ENCODE measurements at places on chromosomes 3 and 15.
A peak's percentile ranks its signal among the peaks of the same experiment; 100 is the strongest.

DNA sequence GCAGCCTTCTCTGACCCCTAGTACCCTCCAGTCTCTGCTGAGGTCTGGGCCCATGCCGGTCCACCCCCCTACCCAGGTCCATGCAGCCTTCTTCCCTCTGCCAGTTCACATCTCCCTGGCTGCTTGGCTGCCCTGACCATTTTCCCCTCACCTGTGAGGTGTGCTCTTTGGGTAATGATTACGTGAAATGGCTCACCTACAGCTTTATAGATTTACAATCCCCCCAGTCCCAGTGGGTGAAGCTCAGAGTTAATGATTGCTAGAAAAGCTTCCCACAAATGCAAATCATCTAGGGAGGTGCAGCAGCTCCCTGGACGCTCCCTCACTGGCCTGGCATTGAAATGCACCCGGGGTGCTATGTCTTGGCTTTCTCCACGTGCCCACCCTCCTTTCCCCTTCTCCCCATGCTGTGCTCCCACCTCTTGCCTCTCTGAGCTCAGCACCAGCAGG, 18.7 kb downstream of the PAQR5 start:
- DNase-seq: no peak

DNA sequence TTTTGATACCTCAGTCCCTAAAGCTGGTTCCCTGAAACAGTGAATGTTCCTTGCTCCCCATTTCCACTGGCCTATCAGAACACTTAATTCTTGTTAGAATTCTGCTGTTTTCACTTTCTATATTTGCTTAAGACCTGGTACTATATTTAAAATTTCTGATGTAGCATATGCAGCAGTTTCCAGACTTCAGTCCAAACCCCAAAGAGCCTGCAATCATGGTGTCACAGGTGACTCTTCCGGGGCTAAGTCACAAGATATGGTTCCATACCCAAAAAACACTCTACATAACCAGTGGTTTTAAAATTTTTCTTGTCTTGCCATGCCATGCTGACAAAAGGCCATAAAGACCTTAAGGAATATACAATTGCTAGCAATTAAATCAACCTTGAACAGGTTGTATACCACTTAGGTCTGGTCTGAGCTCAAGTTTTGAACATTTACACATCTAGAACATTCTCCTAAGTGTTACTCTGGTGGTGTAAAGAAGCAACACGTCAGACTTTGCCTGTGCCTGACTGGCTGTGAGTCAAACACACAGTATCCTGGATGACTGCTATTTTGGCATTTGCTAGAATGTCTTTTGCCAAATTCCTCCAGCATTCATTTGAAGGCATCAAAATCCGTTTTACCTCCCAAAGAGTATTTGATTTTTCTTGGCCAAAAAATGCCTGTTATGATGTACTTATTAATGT, 160.0 kb downstream of the FRMD5 start:
- no peak for DNase-seq

- DNase-seq: no peak
These were observed 148.0 kb downstream of the TP63 start for GRCh38 chr3:189779166-189779565.

DNA sequence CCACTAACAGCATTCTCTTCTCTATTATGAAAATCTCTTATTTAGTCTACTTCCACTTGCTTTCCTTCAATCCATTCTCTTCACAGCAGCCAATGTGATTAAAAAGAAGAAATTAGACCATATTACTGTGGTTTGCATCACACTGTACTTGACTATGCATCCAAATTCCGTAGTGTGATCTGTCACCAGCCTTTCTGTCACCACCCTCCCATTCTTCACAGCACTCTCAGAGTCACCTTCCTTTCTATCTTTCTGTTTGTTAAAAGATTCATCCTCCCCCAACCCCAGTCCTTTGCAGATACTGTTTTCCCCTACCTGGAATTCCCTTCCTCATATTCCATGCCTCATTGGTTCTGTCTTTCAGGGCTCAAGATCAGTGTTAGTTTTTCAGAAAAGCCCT, 55.0 kb upstream of the ABHD10 start:
- DNase-seq: no peak

DNA sequence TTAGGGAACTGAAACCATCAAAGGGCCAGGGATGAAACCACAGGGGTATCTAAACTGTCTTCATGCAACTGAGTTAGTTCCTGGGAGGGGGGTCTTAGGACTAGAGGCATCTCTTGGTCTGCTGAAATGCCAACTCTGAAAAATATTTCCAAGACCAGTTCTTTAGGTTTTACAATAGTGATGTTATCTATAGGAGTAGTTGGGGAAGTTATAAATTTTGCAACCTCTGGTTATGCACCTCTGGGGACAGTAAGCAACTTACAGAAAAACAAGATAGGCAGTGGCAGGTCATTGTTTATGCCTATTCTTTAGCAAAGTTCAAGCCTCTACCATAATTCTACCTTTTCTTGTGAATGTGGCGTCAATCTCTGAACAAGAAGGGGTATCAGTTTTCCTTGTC, 60.5 kb upstream of the MINAR1 start:
- DNase-seq: no peak

DNA sequence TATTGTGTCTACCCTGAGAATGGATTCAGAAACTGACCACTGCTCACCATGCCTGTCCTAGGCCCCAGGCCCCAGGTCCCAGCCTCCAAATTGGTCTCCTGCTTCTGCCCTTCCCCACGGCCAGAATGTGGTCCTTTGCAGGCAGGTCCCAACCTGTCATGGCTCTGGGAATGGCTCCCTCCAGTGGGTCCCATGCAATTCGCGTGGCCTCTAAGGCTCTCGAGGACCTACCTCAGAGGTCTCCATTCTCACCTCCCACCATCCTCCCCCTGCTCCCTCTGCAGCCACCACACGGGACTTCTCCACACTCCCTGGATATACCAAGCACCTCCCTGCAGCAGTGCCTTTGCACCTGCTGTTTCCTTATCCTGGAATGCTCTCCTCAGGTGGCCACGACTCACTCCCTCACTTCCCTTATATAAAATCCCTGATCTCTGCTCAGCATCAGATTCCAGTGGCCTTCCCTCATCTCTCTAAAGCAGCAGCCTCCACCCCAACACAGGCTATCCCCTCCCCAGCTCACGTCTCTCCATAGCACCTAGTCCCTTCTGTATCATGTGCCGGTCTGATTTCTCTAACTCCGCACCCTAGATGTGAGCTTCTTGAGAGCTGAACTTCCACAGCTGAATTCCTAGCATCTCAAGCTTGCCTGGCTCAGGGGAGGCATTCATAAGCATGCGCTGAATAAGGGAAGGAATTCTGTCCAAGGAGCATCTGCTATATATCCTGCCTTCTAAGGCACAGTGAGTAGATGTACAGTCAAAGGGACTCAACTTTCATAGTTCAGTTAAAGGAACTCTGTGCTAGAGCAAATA, 56.9 kb downstream of the ARRDC4 start:
- no peak for DNase-seq

GRCh38 chr15:82539691-82540054, 584 bp downstream of the RPS17 start:
- DNase-seq: no peak

GRCh38 chr3:98972155-98972554, 70.7 kb upstream of the DCBLD2 start:
- no peak for DNase-seq

GRCh38 chr3:143901105-143901504, 52.8 kb upstream of the SLC9A9 start:
- no peak for DNase-seq

- DNase-seq: peak; percentile 65
These were observed at the start of gene BNC1 for GRCh38 chr15:83284559-83285283. BNC1 (minus strand) TSS chr15:83284664; CDS start chr15:83284628, 36 bp downstream.

GRCh38 chr3:127544803-127545201, 45.7 kb downstream of the TPRA1 start:
- DNase-seq: no peak

DNA sequence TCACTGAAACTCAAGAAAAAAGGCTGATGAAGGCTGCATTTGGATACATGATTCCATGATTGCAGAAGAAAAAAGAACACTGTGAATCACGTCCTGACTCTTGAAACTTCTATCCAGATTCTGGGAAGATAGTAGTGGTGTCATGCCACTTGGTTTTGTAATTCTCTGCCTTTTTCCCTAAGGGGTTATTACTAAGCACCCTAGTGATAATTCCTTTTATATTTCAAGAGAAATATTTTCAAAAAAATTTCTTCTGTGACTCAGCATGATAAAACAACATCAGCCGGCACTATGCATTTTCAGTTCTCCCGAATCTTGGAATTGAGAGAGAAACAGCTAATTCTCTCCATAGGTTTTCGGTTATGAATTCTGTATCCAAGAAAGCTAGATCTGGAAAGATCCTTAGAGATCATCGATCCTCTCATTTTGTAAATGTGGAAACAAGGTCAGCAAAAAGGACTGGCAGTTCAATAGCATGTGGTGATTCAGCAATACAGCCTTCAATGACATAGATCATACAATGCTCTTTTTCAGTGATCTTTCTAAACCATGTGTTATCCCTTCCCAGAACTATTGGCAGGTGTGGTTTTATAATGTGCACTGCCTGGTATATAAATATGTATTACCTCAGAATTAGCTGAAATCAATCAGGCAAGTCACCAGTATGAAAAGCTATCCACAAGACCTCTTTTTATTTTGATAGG, 42.6 kb upstream of the TP63 start:
- no peak for DNase-seq

- no peak for DNase-seq
These were observed 330 bp upstream of the TBC1D2B start for GRCh38 chr15:78077871-78078210.

DNA sequence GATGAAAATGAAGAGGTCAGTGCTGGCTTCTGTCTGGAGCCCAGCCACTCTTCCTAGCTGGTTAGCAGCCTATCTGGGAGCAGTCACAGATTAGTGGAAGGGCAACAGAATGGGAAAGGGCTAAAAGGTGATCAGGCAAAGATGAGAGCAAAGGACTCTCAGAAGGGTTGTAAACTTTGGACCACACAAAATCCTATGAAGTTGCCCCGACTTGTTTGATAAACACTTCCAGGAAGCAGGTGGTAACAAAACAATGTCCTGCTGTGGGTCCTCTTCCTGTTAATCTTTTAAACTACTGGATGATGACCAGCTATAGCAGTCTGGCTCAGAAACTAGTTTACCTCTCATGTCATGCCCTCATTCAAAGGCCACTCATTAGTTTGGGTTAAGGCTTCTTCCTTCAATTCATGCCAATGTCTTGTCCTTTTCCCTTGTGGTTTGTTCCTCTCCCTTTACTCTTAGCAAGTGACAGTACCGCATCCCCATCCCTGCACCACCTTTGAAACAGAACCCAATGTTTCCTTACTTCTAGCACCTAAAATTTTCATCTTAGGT, 19.2 kb downstream of the POLG start:
- no peak for DNase-seq

DNA sequence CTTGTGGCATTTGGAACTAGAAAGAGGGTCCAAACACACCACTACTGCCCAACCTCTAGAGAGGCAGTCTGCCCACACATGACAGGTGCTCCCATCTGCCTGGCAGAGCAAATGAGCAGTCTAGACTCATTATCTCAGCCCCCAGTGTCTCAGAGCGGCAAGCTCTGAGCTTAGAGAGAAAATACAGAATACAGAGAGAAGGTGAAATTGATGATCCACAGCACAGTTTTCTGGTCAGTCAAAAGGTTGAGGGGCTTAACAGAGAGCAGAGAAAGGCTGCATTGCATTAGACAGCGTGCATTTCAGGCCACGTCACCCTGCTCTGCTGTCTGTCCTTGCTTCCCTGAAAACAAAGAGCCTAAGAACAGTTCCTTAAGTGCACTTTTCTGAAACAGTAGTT, 135.1 kb downstream of the KCNMB2 start:
- no peak for DNase-seq

- DNase-seq: no peak
These were observed 107.5 kb upstream of the THBS1 start for GRCh38 chr15:39473298-39473947.

- DNase-seq: no peak
These were observed 353.6 kb downstream of the CNTN4 start for GRCh38 chr3:2452249-2452648.

DNA sequence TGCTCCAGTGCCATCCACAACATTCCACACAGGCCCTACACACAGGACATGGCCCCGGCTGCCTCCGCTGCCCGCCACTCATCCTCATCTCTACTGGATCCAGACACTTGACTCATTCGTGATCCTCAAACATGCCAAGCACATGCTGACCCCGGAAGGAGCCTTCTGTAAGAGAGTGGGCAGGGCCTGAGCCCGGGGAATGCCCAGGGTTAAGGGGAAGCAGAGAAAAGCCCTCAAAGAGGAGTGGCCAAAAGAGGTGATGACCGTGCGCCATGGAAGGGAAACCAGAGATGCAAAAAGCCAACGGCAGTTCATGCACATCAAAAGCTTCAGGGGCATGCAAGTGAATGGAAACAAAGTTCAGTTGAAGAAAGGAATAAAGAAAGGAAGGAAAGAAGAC, 46.1 kb downstream of the RFTN1 start:
- DNase-seq: peak; percentile 38

GRCh38 chr15:54102704-54103103, 124.5 kb downstream of the UNC13C start:
- no peak for DNase-seq

GRCh38 chr15:63370764-63371163, 10.9 kb downstream of the CA12 start:
- DNase-seq: peak; percentile 55

DNA sequence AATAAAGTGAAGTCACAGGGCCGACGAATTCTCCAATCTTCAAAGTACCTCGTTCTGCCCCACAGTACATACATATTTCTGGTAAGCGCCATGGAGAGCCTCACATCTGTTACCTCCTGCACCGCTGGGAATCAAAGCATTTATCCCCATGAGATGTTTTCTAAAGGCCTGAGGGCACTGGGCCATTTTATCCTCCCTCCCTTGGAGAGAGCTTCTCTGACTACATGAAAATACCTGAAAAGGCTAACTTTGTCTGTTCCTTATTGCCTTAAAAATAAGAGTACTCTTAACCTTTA, 148.1 kb downstream of the RORA start:
- DNase-seq: no peak

DNA sequence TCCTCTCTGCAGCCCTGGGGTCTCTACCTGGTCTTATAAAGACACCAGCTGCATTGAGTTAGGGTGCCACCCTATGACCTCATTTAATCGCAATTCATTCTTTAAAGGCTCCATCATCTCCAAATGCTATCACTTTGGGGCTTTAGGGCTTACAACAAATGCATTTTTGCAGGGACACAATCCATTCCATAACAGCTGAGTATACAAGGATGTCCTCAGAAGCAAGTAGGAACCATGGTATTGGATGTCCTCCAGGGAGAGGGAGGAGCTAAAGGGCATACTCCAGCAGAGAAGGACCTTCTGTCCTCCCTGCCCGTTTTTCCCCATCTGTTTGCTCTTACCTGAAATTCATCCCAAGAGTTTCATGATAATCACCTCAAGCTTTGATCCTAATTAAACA, 30.3 kb downstream of the UMPS start:
- DNase-seq: peak; percentile 36

DNA sequence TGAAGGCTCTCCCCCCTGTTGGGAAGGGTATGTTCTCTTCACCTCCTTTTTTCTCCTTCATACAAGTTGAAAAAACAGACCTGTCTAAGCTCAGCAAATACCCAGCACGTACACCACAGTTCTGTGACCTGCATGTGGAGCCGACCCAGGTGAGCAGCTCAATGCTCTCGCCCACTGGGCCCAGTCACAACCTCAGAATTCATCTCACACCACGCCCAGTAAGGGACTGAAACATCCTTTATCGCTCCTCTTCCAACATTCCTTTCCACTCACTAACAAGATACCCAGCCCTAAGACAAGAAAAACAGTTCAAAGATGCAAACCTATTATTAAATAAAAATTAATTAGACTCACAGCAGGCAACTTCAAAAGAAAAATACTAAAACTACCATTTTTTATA, 68.9 kb downstream of the FOXP1 start:
- no peak for DNase-seq
